Bladder microvascular endothelial cell (primary cell): ENCODE measurements at places on chromosomes 3 and 15. TPM values are rescaled to one million over a fixed set of nuclear protein-coding genes. Genes with fewer than 3 reads are reported as not detected.

The CLEC3B gene
- 0.49 and 0.57 TPM in 2 replicates for total RNA-seq

The UBXN7 gene
- 11.3 and 22.7 TPM in 2 replicates for total RNA-seq

The VEPH1 gene
- total RNA-seq = 19.4 and 24.0 TPM in 2 replicates

The CCDC39 gene
- 0.06 TPM in 1 of 2 replicates, not detected in the other for total RNA-seq

The IMPG2 gene
- 0.16 and 0.76 TPM in 2 replicates for total RNA-seq
